ENCODE measurements at places on chromosomes 16 and 17.

DNA sequence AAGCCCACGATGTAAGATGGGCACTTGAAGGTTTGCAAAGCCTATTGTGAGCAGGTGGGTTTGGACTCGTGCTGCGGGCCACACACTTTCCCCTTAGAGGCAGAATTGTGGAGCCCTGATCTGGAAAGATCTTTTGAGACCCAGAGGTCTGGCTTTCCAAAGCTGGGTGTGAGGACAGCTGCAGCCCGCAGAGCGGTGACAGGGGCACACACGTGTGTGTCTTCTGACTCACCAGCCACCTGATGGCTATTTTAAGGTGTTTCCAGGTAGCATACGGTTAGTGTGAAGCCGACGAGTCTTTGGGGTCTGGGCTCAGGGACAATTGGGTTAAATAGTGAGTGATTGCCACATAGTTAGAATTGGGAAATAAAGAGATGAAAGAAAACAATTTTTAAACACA lies 108.9 kb upstream of the GSE1 start:
- DNase-seq, result no peak

DNA sequence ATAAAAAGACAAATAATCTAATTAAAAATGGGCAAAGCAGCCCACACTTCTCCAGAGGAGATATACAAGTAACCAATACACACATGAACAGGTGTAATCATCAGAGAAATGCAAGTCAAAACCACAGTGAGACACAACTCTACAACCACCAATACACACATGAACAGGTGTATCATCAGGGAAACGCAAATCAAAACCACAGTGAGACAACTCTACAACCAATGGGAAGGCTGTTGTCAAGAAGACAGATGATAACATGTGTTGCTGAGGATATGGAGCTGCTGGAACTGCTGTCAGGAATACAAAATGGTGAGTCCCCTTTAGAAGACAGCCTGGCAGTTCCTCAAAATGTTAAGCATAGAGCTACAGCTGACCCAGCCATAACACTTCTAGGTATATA lies 22.5 kb upstream of the ENGASE start:
- no peak for DNase-seq

DNA sequence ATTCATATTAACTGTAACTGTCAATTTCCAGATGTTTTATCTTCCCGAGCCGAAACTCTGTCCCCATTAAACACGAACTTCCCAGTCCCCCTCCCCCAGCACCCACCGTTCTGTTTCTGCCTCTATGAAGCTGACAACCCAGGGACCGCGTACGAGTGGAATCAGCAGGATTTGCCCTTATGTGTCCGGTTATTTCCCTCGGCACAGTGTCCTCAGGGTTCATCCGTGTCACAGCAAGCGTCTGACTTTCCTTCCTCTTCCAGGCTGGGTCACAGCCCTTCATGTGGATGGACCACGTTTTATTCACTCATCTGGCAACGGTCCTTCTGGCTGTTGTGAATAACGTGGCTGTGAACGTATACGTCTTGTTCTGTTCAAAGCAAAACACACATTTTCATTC lies 31.3 kb downstream of the METRNL start:
- DNase-seq, result no peak

GRCh38 chr17:29038085-29038795 lies 4.7 kb upstream of the PIPOX start:
- no peak for DNase-seq

GRCh38 chr17:61409301-61410112 lies 9.9 kb downstream of the TBX2 start:
- no peak for DNase-seq

GRCh38 chr17:82435601-82436583 lies 14.7 kb downstream of the CYBC1 start:
- no peak for DNase-seq

- DNase-seq, result no peak
Observed at GRCh38 chr17:42699415-42699740, 17.0 kb downstream of the CNTNAP1 start.

- DNase-seq, result no peak
Observed at GRCh38 chr17:40479754-40480480, 21.5 kb downstream of the TNS4 start.

GRCh38 chr17:46727572-46728348 lies 90.7 kb downstream of the WNT3 start:
- DNase-seq, result no peak

GRCh38 chr17:1498869-1499268 lies 6.4 kb upstream of the MYO1C start:
- no peak for DNase-seq

- DNase-seq, result no peak
Observed at GRCh38 chr16:87140211-87141200, 176.7 kb downstream of the C16orf95 start.

DNA sequence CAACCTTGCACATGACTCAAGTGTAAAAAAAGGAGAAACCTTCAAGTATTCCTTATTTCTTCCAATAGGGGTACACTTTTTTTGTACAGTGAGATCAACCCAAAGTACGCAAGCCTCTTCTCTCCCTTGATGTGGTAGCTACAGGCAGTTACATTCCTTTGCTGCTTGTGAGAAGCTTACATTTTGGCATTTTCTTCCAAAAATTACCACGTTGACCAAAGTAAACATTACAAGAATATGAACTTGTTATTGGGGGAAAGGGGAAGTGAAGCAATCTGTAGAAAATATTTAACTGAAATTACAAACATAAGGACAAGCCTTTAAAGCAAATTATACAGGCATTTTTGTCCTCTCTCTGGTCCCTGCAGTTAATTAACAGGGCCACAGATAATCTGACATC lies 97.0 kb upstream of the TOB1 start:
- no peak for DNase-seq

GRCh38 chr16:72743011-72743761 lies 304.7 kb downstream of the ZFHX3 start:
- no peak for DNase-seq
